ENCODE measurements at places on chromosomes 5 and 9.
A peak's percentile ranks its signal among the peaks of the same experiment; 100 is the strongest.

DNA sequence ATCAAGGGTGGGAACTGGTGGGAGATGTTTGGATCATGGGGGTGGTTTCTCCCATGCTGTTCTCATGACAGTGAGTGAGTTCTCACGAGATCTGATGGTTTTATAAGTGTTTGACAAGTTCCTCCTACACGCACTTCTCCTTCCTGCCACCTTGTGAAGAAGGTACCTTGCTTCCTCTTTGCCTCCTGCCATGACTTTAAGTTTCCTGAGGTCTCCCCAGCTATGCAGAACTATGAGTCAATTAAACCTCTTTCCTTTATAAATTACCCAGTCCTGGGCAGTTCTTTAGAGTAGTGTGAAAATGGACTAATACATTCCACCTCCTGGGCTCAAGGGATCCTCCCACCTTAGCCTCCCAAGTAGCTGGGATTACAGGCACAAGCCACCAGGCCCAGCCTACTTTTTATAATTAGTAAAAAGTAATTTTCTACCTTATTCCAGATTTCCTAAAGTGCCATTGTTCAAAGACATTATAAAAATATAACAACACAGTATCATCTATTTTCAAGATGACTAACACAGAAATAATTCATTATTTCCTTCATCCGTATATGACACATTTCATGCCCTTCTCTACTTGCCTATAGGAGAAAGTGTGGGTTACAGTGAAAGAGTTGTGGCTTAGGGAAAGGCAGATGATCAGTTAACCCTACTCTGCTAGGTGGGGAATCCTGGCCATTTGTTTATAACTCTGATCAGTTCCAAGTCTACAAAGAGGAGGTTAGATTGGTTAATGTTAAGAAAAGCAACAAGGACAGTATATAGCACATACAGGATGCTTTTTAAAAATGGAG, 99.9 kb downstream of the TTC39B start:
- DNase-seq, result no peak
- H3K27me3 ChIP-seq, result no peaks in the 10 kb centered on the region
- no peak overlapping the region for H3K4me3 ChIP-seq
- H3K4me1 ChIP-seq, result no peaks in the 10 kb centered on the region
- no peaks in the 10 kb centered on the region for H3K36me3 ChIP-seq

GRCh38 chr5:99308131-99308530, 379.3 kb upstream of the CHD1 start:
- H3K36me3 ChIP-seq, result no peaks in the 10 kb centered on the region
- no peak overlapping the region for H3K27ac ChIP-seq
- H3K4me1 ChIP-seq, result no peaks in the 10 kb centered on the region
- no peak overlapping the region for H3K4me3 ChIP-seq

DNA sequence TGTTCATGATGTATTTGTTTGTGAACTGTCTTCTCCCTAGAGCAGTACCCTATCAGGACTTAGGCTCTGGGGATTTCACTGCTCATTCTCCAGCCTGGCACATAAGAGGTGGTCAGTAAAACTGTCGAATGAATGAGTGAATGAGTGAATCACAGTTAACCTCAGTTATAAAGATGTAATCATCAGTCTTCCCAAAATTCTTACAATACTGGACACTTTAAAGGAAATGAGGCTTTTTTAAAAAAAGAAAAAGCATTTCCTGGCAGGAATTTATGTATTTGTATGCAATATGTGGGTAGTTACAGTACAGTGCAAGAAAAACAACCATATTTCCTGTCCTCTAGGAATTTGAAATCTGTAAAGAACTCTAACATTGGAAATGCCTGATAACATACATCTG, 59.6 kb downstream of the RAI14 start:
- no peaks in the 10 kb centered on the region for H3K4me1 ChIP-seq
- H3K36me3 ChIP-seq, result no peaks in the 10 kb centered on the region
- DNase-seq, result no peak
- no peaks in the 10 kb centered on the region for H3K27me3 ChIP-seq
- no peak overlapping the region for H3K27ac ChIP-seq

GRCh38 chr5:111774525-111774924, 17.5 kb upstream of the NREP start:
- no peak overlapping the region for H3K27ac ChIP-seq
- no peak for DNase-seq
- H3K4me1 ChIP-seq, result no peaks in the 10 kb centered on the region
- no peaks in the 10 kb centered on the region for H3K27me3 ChIP-seq

DNA sequence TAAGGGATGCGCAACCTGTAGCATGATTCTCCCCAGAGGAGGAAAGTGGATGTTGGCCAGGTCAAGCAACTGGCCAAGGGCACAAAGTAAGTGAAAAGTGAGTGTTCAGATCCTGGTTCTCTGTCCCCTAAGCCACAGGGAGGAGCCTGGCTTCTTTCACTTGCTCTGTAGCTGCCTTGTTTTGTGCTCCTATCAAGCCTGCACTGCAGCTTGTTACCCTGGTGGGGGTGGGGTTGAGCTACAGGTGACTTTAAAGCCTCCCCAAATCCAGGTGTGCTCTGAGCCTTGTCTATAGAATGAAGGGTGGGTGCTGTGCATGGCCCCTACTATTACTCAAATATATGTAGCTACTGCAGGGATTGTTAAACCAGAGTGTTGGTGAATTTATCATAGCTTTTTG, 32.9 kb downstream of the RALGPS1 start:
- H3K4me3 ChIP-seq, result no peak overlapping the region
- H3K27ac ChIP-seq, result no peak overlapping the region
- no peaks in the 10 kb centered on the region for H3K36me3 ChIP-seq
- no peaks in the 10 kb centered on the region for H3K27me3 ChIP-seq
- DNase-seq, result peak; percentile 13

DNA sequence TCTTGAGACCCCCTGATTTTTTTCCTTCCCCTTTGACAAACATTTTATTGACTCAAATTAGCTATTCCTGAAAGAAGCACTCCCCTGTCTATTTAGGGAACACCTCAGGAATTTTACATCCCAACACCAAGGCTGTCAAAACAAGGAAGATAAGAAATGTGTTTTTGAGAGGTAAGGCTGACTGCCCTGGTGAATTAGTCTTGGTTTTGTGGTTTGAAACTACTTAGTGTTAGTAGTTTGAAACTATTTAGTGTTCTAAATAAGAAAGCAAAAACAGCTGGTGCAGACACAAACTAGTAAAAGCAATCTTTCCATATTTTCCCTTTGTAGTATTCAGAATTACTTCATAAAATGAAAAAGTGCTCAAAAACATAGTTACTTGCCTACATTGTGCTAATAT, 120.7 kb downstream of the PCSK1 start:
- no peaks in the 10 kb centered on the region for H3K27me3 ChIP-seq
- no peaks in the 10 kb centered on the region for H3K4me1 ChIP-seq
- H3K27ac ChIP-seq, result no peak overlapping the region
- DNase-seq, result no peak
- H3K36me3 ChIP-seq, result no peaks in the 10 kb centered on the region

DNA sequence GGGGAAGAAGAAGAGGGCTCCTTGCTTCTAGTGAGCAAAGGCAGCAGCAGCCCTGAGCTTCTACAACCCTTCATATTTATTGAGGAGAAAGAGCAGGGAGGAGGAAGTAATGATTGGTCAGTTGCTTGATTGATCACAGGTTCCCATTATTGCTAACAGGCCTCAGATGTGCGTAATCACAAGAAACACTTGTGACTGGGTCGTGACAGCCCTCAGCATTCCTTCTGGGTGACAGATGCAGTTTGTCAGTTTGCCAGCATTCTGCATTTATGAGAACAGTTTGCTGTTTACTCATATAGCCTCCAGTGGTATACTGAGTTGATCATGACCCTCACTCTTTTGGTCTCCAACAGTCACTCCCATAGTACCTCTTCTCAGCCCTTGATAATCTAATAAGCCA, 111.5 kb upstream of the TNC start:
- no peaks in the 10 kb centered on the region for H3K4me1 ChIP-seq
- no peak overlapping the region for H3K27ac ChIP-seq
- DNase-seq, result no peak
- H3K36me3 ChIP-seq, result no peaks in the 10 kb centered on the region

DNA sequence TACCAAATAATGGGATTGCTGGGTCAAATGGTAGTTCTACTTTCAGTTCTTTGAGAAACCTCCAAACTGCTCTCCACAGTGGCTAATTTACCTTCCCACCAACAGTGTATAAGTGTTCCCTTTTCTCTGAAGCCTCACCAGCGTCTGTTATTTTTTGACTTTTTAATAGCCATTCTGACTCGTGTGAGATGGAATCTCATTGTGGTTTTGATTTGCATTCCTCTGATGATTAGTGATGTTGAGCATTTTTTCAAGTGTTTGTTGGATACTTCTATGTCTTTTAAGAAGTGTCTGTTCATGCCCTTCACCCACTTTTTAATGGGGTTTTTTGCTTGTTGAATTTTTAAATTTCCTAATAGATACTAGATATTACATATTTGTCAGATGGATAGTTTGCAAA, 28.4 kb upstream of the SUSD1 start:
- no peak overlapping the region for H3K27ac ChIP-seq
- no peaks in the 10 kb centered on the region for H3K36me3 ChIP-seq
- no peaks in the 10 kb centered on the region for H3K27me3 ChIP-seq

- no peak for DNase-seq
- no peak overlapping the region for H3K4me3 ChIP-seq
- no peaks in the 10 kb centered on the region for H3K4me1 ChIP-seq
- no peaks in the 10 kb centered on the region for H3K27me3 ChIP-seq
- no peaks in the 10 kb centered on the region for H3K36me3 ChIP-seq
- no peak overlapping the region for H3K27ac ChIP-seq
Measured at GRCh38 chr5:160494451-160494850, 72.8 kb downstream of the PTTG1 start.

Measured in naive thymus-derived CD4-positive, alpha-beta T cell (primary cell).